Frontal cortex (tissue), 4 donors: ENCODE measurements at places on chromosomes 5 and 9.

DNA sequence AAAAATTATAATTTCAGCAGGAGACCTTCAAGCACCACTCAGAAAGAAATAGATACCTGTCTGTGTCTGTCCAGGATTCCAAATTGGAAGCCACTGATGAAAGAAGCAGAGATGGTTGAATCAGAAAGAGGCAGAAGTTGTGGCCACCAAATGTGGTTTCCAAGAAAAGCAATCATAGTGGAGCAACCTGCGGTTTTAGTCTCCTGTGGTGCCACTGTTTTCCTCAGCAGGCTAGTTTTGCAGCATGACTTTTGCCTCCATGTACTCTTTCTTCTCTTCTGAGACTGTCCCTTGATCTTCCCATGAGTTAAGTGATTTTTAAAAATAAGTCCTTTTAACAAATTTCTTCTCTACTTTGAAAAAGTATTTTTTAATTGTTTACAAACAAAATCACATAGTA, 535.8 kb downstream of the CYLC2 start:
- no peak for DNase-seq

- DNase-seq = no peak
Observed at GRCh38 chr5:1967736-1968135, 85.0 kb upstream of the IRX4 start.

DNA sequence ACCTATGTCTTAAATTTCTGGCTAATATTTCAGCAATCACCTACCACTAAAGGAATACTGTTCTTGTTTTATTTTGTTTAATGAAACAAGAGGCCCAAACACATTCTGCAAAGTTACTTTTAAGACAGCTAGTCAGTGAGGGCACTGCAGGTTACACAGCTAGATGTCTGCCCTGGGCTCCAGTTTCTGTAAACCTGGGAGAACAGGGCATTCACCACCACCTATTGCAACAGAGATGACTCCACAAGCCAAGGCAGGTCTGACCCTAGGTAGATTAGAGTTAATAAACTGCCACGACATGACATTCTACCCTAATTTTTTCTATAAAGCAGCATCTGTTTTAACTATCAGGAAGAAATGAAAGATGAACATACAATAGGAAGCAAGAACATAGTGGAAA, 90.8 kb downstream of the SLF1 start:
- no peak for DNase-seq

GRCh38 chr9:71692337-71692736, 76.0 kb downstream of the CEMIP2 start:
- DNase-seq = no peak

DNA sequence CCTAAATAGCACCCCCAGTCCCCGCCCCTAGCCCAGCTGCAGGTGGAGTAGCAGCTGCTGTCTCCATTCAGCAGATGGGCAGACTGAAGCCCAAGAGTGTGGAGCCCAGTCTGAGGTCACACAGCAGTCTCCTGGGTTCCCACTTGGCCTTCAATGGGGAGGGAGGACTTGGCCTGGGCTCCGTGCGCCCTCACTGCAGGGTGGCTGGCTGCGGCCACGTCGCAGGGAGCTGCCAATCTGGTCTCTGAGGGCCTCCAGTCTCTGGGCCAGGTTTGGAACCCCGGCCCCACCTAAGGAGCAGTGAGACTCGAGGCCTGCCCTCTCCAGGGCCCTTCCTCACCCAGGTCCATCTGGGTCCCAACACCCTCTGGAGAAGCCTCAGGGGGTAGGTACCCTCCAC, 7.4 kb downstream of the KIF12 start:
- no peak for DNase-seq

DNA sequence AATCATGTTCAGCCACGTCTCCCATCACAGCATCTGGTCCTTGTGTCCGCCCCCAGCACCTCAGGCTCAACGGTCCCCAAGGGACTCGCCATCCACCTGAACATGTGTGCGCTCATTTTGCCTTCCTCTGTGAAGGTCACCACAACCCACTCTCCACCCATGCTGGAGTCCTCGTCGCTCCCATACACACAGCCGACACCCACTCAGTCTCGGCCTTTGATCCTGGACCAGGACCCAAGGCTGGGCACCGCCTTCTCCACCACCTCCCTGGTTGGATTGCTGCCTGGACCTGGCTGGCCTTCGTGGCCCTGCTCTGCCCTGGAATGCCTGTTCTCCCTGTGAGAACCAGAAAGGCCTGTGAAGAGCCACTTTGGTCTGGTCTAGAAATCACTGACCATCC, 60.3 kb downstream of the UBE2QL1 start:
- DNase-seq = no peak

GRCh38 chr9:92660266-92660665, 9.7 kb downstream of the IPPK start:
- no peak for DNase-seq

DNA sequence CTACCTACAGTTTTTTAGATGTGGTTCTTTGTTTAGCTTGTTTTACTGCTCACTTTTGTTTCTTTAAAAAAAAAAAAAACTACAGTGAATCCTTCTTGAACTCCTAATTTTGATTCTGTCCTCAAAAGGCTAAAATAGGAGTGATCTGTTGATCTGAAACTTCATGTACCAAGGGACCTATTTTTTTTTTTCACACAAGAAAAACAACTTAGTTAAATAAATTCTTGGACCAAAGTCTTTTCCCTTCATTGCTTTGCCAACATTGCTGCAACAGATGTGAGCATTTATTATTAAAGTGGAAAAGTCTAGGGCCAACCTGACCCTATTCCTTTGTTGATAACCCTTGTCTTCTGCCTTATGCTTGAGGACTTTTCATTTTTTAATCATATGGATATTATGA, 236.8 kb downstream of the ARHGEF28 start:
- no peak for DNase-seq

DNA sequence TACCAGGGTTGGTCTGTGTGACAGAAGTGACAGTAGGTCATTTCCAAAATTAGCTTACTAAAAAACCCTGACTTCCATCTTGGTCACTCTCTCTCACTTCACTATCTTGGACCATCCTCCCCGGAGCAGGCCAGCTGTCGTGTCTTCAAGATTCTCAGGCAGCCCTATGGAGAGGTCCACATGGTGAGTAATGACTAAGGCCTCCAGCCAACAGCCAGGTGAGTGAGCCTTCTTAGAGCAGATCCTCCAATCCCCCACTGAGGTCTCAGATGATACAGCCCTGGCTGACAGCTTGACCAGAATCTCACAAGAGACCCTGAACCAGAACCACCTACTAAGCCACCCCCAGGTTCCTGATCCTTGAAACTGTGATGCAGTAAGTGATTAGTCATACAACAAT, 92.0 kb downstream of the DCP2 start:
- no peak for DNase-seq

DNA sequence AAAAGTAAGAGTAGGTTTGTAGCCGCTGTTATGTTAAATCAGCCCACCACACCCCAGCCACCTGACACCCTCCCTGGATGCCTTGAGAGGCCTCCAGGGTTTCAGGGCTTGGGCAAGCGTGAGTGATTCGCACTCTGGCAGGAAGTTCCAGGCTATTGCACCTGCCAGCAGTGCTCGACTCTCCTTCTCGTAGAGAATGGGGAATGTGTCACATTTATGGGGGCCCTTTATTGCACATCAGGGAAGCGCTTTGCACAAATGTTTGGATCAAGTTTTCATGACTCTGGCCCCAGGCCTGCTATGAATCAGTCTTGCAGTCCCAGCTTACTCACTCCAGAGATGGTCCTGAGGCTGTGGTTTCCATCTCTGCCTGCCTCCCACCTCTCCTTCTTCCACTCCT, 66.1 kb upstream of the ADRA1B start:
- DNase-seq = no peak

DNA sequence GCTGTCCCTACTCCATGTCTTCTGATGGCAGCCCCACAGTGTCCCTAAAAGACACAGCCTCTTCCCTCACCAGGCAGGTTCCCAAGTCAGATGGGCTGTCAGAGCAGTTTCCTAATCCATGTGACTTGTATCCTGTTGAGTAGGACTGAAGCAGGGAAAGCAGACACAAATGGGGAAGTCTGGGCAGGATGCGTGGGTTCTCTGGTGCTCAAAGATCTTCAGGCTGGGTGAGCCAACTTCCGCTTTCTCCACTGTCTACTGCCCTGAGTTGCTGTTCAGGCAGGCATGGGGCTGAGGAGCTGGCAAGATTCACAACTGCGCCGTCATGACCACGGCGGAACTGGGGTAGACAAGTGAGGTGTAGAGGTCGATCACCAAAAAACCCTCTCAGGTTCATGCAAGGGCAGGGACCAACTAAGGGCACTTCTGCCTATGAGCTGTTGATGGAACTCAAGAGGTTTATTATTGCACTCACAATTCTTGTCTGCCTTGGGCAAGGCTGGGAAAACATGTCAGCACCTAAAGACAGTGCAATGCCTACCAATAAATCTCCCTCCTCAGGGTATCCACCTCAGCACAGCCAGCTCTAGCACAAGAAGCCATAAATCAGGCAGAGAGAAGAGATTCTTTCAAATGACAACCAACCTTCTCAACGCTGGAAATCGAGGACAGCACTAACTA, 83.4 kb downstream of the RAPGEF1 start:
- DNase-seq = no peak

GRCh38 chr5:71894091-71894490, 175.0 kb downstream of the CARTPT start:
- no peak for DNase-seq
